ENCODE measurements at places on chromosomes 7 and 10.

DNA sequence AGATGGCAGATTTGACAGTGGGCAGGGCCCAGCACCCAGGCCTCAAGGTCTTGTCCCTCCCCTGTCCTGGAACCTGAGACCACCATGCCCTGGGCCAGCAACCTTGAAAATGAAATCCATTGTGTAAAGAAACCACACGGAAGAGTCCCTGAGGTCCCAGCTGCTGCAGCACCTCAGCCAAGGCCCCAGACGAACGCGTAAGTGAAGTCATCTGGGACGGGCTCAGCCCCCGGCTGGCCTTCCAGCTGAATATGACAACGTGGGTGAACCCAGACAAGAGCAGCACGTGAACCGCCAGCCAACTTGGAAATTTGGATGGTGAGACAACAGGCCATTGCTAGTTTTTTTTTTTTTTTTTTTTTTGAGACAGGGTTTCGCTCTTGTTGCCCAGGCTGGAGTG is 70.3 kb downstream of the CYTH3 start:
- no peak for DNase-seq

GRCh38 chr7:137820677-137821420 is 25.9 kb downstream of the DGKI start:
- no peak for DNase-seq

GRCh38 chr10:75852851-75853484 is 421.5 kb downstream of the LRMDA start:
- DNase-seq, result no peak

DNA sequence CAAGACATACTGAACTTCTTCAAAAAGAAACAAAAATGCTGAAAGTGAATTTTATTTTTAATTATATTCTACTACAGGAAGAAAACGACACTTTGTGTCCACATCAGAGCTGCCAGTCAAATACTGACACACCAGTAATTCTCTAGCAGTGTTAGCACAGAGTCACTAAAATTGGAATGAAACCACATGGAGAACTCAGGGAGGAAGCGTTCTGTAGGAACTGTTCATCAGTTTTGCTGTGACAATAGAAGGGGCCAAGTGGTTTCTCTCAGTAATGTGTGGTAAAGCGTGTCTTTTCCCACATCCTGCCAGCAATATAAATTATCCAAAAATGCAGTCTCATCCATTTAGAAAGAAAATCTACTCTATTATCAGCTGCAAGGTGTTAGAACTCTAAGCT is 683.3 kb downstream of the GRM8 start:
- no peak for DNase-seq

DNA sequence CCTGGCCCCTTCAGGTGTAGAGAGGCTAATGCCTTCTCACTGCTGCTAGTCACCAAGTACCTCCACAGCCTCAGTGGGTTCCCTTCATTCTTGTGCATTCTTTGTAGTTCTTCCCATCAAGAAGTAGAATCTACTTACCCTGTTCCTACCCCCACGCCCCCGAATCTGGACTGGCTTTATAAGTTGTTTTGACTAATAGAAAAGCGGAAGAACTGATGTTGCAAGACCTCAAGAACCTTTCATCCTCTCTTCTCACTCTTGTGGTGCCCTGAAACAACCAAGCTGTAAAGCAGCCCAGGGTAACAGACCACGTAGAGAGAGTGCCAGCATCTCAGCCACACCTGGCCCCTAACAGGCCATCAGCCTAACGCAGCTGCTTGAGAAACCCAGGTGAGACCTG is 23.2 kb upstream of the LAMB1 start:
- no peak for DNase-seq

- no peak for DNase-seq
Measured at GRCh38 chr10:29733323-29733722, 98.6 kb upstream of the SVIL start.

- DNase-seq, result no peak
Measured at GRCh38 chr7:44707558-44708230, 41.0 kb upstream of the ZMIZ2 start.

DNA sequence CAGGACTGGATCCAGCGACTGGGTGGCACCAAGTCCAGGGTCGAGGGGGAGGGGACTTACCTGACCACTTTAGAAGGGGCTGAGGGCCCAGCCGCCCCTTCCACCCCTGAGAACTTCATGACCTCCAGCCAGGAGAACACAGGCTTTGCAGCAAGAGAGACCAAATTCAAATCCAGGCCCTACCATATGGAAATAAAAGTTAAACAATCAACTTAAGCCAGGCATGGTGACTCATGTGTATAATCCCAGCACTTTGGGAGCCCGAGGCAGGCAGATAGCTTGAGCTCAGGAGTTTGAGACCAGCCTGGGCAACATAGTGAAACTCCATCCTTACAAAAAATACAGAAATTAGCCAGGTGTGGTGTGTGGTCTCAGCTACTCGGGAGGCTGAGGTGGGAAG is 61.9 kb downstream of the COL13A1 start:
- DNase-seq, result no peak

All from stimulated activated CD4-positive, alpha-beta T cell treated with anti-CD3 and anti-CD28 coated beads, Interleukin-12 subunit alpha, Interleukin-12 subunit beta, amount 100 ng/mL, for 4 hours (primary cell).